ENCODE measurements at places on chromosomes 7 and 10.

GRCh38 chr10:4170633-4171314 is 385.8 kb upstream of the KLF6 start:
- no peak for DNase-seq

DNA sequence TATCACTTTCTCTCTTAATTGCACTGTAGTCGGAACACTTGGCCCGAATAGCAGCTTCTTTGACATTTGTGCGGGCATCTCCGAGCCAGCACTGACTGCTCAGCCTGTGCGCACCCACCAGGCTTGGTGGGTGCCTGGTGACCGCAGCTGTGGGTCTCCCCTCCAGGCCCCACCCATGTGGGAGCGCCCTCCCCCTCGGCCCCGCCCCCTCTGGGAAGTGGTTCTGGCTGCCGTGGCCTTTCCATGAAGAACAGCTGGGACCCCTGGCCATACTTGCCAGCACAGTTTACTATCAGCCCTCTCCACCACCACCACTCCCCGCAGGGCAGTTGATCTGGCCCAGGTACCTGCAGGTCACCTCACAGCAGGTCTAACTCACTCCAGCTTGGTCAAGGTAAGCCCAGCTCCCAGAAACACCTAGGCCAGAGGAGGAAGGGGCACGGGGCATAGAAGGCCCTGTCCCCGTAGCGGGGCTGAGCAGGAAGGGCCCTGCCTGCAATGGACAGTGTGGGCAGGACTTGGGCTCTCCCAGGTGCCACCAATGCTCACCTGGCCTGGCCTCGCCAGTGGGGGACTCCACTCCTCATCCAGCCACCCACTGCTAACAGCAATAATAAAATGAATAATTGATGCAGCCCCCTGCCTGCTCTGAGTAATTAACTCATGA is 5.8 kb downstream of the RASGEF1A start:
- no peak for DNase-seq

GRCh38 chr7:151843181-151843580 is 33.7 kb downstream of the PRKAG2 start:
- DNase-seq = no peak

DNA sequence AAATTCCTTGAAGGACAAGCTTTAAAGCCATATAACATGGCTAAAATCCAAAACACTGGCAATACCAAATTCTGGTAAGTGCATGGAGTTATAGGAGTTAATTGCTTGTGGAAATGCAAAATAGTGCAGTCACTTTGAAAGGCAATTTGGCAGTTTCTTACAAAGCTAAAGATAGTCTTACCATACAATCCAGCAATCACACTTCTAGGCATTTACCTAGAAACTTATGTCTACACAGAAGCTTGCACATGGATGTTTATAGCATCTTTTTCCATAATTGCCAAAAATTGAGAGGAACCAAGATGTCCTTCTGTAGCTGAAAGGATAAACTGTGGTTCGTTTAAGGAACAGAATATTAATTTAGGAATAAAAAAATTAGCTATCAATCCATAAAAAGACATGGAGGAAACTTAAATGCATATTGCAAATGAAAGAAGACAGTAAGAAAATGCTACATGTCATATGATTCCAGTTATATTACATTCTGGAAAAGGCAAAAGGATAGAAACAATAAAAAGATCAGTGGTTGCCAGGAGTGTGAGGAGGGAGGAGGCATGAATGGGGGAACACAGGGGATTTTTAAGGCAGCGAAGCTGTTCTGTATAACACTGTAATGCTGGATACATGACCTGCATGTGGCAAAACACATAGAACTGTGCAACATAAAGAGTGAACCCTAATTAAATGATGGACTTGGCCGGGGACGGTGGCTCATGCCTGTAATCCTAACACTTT is 51.9 kb downstream of the GNAT3 start:
- DNase-seq = no peak

DNA sequence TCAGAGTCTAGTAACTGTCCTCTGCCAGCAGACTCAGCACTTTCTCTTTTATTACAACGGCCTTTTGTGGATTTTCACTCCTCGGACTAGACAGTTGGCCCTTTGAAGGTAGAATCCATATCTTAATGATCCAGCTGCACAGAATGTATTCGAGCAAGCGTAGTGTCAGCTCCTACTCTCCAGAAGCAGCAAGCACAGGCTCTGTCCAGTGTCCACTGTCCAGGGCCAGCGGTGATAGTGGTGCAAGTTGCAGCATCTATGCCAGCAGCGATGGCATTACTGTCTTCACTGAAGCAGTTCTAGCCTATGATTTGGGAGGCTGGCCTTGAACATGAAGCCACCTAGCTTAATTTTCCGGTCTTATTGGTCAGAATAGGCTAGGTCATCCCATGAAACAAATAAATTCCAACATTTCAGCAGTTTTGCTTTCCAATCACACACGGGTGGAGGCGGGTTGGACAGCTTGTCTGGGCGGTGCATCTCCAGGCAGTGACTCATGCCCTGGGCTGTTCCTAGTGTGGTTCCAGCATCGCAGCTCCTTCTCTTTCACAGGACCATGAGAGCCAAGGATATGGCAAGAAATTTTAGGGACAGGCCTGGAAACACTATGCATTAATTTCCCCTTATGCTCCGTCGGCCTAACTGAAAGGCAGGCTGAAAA is 108.6 kb upstream of the KCNMA1 start:
- no peak for DNase-seq

DNA sequence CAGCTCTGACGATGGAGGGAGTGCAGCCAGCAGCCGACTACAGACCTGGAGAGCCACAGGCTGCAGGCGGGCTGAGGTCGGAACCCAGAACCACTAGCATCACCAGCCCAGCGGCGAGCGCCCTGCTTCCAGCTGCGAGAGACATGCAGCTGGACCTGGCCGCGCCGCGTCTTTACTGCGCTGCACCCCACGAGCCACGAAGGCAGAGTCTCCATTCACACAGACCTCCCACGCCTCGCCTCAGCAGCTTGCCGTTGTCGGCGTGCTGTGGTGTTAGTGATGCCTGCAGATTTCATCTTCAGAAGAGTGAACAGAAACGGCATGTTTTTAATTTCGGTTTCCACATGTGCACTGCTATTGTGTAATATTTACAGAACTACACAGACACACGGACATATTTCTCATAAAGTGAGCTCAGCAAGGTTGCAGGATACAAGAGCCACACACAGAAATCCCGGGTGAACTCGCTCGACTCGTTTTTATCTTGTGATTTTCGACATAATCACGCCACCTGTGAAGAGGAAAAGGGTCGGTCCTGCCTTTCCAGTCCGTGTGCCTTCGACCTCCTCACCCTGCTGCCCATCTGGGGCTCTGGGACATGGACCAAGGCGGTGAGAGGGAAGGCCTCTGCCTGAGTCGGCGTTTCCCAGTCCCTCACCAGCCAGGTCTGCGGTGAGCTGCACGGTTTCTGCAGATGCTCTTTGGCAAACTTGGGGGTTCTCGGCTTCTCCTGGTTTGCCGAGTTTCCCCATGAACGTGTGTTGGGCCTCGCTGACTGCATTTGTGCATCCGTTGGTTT is 252.2 kb downstream of the ELFN1 start:
- peak; percentile 46 for DNase-seq

DNA sequence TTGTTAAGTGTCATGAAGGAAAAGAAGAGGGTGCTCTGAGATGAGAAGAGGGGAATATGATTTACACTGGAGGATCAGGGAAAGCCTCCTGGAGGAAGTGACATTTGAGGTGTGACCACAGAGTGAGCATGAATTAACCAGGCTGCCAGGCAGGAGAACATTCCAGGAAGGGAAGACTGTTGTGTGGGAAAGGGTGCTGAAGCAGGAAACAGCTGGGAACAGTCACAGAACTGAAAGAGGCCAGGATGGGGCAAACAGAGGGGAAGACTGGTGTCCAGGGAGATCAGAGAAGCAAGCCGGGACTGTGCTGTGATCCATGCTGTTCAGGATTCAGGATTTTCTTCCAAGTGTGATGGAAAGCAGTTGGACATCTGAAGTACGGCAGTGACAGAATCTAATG is 14.9 kb downstream of the HIPK2 start:
- DNase-seq = no peak

- DNase-seq = no peak
Observed at GRCh38 chr7:40918701-40919271, 784.0 kb downstream of the SUGCT start.

DNA sequence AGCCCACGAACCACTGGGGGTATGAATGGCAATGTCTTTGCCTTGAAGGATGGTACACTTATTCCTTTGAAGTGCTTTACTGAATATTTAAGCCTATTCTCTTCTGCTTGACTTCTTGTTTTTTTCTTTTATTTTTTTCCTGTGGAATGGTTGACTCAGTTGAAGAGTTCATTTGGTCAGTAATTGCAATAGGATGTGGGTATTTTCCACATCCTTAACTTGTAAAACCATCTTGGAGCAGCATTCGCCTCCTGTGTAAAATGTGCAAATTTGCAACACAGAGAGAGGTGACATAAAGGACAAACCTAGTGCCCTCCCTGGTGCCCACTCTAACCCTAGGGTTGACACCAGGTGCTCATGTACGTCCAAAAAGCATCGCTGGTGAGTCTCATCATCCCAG is 347.0 kb downstream of the GATA3 start:
- no peak for DNase-seq

- no peak for DNase-seq
Observed at GRCh38 chr7:52825611-52826010, 209.8 kb upstream of the POM121L12 start.

All from stimulated activated CD4-positive, alpha-beta T cell treated with anti-CD3 and anti-CD28 coated beads, Interleukin-1b, Interleukin-23, amount 100 ng/mL, for 1 hour (primary cell).